Testis (tissue), 5 donors: ENCODE measurements at places on chromosomes 2 and 18. TPM values are rescaled to one million over a fixed set of nuclear protein-coding genes. Genes with fewer than 3 reads are reported as not detected.

- no peaks in the 10 kb centered on the region for H3K27me3 ChIP-seq
- no peaks in the 10 kb centered on the region for H3K4me1 ChIP-seq
- H3K36me3 ChIP-seq, result no peaks in the 10 kb centered on the region
- no peak overlapping the region for H3K4me3 ChIP-seq
These were observed 105.7 kb downstream of the MSH2 start for GRCh38 chr2:47508641-47509040.

GRCh38 chr2:84383271-84383670 lies 75.8 kb downstream of the SUCLG1 start:
- no peaks in the 10 kb centered on the region for H3K27me3 ChIP-seq
- H3K27ac ChIP-seq, result no peak overlapping the region
- no peaks in the 10 kb centered on the region for H3K4me1 ChIP-seq
- H3K4me3 ChIP-seq, result no peak overlapping the region

- H3K27me3 ChIP-seq, result no peaks in the 10 kb centered on the region
- no peak overlapping the region for H3K27ac ChIP-seq
- no peak overlapping the region for H3K4me3 ChIP-seq
- no peaks in the 10 kb centered on the region for H3K4me1 ChIP-seq
- no peak for DNase-seq
These were observed 97.6 kb upstream of the PPP1CB start for GRCh38 chr2:28653892-28654662.

DNA sequence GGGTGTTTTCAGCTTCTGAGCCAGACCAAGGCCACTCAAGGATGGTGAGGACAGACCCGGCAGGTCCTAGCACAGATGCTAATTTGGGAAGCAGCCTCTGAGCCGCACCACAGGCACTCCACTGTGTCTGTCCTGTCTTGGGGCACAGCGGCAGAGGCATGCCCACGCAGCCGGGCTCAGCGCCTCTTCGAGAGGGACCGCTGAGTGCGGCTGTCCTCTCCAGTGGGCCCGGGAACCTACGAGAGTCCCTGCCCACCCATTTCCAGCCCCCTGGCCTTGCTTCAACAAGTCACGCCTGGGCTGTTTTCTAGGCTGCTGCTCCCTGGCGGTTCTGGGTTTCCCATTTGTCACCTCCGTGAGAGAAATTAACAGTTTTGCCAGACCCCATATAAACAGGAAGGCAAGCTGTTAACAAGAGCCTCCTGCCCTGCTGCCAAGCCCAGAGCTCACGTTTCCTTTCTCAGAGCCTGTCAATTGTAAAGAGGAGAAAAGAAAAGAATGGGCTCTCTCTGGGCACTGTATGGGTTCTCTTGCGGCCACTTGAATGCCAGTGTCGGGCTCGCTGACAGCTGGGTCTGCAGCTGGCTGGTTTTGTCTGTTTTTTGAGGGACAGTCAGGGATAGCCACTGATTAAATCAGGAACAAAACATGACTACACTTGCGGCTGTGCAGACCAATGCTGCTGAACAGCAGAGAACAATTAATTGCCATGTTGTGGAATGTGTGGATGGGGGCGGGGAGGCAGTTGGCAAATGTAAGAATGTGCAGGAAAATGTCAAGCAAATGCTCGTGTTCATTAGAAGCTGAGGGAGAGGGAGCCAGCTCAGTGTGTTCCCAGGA lies 30.6 kb downstream of the TMEM17 start:
- no peaks in the 10 kb centered on the region for H3K36me3 ChIP-seq
- H3K4me3 ChIP-seq, result no peak overlapping the region
- H3K27ac ChIP-seq, result no peak overlapping the region
- H3K27me3 ChIP-seq, result no peaks in the 10 kb centered on the region

DNA sequence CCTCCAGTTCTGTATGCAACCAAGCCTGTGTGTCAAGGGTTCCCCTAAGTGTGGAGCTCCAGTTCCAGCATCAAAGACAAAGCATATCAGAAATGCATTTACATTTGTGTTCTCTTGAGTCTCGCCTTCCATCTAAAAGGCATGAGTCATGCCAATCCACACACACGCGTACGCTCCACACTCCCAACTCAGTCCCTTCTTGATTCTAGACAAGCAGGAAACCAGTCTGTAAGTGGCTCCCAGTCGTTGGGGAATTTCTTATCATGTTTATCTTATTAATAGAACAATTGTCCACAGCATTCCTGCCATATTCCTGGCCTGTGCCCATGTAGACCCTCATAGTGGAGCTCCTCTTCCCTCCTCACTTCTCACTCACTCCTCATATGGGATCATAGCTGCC lies 86.4 kb upstream of the SLC35G4 start:
- no peaks in the 10 kb centered on the region for H3K4me1 ChIP-seq
- no peak overlapping the region for H3K27ac ChIP-seq
- DNase-seq, result no peak
- no peaks in the 10 kb centered on the region for H3K27me3 ChIP-seq
- no peak overlapping the region for H3K4me3 ChIP-seq

DNA sequence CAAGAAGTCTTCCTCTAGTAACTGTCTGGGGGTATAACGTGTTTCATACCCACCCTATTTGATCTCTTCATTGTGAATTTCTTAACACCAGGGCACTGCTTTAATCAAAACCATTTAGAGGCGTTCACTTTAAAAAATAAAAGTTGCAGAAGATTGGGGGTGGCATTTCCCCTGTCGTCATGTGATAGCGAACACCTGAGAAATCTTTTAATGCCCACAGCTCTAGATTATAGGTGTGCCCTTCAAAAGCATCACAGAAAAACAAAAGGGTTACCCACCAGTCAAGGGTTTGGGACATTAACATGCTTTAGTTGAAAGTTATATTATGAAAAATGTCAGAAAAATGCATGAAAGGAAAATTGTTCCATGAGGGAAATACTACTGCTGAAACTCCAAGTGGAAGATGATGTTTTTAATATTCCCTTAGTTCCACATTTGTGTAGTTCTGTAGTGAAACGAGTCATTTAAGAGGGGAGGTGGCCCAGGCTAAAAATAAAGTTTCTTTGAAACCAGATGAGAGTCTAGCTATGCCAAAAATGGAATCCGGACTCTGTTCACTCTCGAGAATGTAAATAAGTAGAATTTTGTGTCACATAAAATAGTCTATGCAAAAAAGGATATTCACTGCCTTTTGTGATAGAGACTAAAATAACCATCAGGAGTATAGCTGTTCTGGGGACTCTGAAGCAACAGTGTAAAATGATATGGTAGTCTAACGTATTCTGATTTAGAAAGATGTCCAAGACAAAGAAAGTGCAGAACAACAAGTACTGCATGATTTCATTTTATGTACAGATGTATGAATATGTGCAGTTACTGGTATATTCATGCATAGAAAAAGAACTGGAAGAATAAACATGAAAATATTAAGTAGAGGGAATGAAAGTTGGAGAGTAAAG lies 95.3 kb downstream of the TMEM247 start:
- no peak overlapping the region for H3K4me3 ChIP-seq
- H3K27ac ChIP-seq, result no peak overlapping the region
- H3K4me1 ChIP-seq, result no peaks in the 10 kb centered on the region
- no peak for DNase-seq
- no peaks in the 10 kb centered on the region for H3K36me3 ChIP-seq
- no peaks in the 10 kb centered on the region for H3K27me3 ChIP-seq

GRCh38 chr2:101040761-101041160 lies 38.7 kb downstream of the RPL31 start:
- no peaks in the 10 kb centered on the region for H3K27me3 ChIP-seq
- H3K27ac ChIP-seq, result no peak overlapping the region

DNA sequence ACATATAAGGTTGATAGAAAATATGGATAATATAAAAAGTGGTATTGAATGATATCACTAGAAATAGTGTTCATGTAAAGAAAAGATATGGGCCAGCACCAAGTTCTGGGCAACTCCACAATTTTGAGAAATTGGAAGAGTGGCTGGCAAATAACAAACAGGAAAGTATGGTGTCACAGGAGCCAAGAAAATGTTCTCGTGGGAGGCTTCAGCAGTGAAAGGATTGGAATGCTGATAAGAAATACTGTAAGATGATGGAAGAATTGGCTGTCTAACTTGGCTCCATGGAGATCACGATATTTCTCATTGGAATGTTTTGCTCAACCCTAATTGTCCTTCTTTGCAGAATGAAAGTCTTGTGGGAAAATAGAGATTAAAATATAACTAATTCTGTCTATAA lies 856.8 kb downstream of the DPP10 start:
- H3K27me3 ChIP-seq, result no peaks in the 10 kb centered on the region
- no peaks in the 10 kb centered on the region for H3K4me1 ChIP-seq
- H3K36me3 ChIP-seq, result no peaks in the 10 kb centered on the region
- H3K27ac ChIP-seq, result no peak overlapping the region
- no peak overlapping the region for H3K4me3 ChIP-seq

- H3K4me1 ChIP-seq, result peaks cover 9% of the 10 kb centered on the region
- peak overlapping the region; percentile 27 for H3K27ac ChIP-seq
- H3K27me3 ChIP-seq, result no peaks in the 10 kb centered on the region
- peak; percentile 50 for DNase-seq
- H3K36me3 ChIP-seq, result no peaks in the 10 kb centered on the region
These were observed 31.6 kb upstream of the RNF149 start for GRCh38 chr2:101340141-101340551.

GRCh38 chr2:71700041-71700657 lies 246.8 kb downstream of the DYSF start:
- peak overlapping the region; percentile 59 for H3K27ac ChIP-seq
- no peak overlapping the region for H3K4me3 ChIP-seq
- no peaks in the 10 kb centered on the region for H3K27me3 ChIP-seq
- no peak for DNase-seq

COLEC12 gene
- 10.4 TPM for polyA plus RNA-seq

IL1RN gene
- 18.4 TPM for polyA plus RNA-seq

DSG1 gene
- polyA plus RNA-seq, result 5.4 TPM

NPPC gene
- polyA plus RNA-seq, result 0.78 TPM

SIX3 gene
- 0.20 TPM for polyA plus RNA-seq

DSEL gene
- 2.7 TPM for polyA plus RNA-seq
